Stimulated activated CD4-positive, alpha-beta T cell treated with anti-CD3 and anti-CD28 coated beads, Interleukin-15, amount 100 ng/mL, for 48 hours (primary cell): ENCODE measurements at places on chromosomes 3 and 15.

GRCh38 chr3:192675958-192676649, 51.2 kb downstream of the FGF12 start:
- DNase-seq: no peak

DNA sequence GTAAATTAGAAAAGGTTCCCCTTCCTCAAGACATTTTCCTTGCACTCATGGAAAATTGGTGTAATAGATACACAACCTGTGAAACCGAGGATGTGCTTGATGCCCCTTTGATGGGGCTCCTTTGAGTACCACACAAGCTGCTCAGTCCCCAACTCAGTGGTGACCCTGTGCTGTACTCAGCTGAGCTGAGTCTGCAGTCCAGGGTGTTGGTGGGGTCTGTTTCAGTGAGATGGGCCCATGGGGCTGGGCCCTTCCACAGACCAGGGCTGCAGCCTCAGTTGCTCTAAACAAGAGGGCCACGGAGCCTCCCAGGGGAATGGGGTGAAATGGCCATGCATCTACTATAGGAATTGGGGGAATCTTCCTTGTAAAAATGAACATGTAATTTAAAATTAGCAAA, 39.3 kb downstream of the KY start:
- DNase-seq: no peak

DNA sequence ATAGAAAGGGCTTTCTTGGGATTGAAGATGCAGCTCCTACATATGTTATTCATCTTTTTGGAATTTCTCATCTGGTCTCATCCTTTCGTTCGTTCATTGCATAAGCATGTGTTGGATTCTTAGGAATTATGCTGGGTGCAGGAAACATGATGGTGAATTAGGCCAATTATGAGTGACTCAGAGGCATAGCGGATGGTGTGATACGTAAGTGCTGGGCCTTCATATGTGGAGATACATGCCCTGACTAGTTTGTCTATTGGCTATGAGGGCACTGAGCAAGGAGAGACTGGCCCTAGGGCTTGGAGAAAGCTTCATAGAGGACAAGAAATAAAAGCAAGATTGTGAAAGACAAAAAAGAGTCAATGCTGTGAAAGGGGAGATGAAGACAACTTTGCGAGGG, 235.1 kb downstream of the MYRIP start:
- no peak for DNase-seq

DNA sequence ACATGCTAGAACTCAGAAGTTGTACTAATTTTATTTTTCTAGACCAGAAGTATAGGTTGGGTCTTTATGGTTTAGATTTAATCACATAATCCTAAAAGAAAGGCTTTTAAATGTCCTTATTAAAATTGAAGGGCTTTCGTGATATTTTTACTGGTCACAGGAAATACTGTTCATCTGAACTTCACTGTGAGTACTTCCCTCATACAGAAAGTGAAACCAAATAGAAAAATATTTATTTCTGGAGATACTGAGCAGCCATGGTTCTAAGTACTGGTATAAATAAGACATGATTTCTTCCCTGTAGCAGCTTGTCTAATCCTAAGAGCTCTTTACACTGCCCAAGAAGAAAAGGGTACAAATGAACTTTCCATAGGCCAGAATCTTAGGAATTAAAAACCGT, 2.0 kb downstream of the SNRK start:
- no peak for DNase-seq

- no peak for DNase-seq
Observed at GRCh38 chr3:188584958-188585689, 431.2 kb downstream of the LPP start.

DNA sequence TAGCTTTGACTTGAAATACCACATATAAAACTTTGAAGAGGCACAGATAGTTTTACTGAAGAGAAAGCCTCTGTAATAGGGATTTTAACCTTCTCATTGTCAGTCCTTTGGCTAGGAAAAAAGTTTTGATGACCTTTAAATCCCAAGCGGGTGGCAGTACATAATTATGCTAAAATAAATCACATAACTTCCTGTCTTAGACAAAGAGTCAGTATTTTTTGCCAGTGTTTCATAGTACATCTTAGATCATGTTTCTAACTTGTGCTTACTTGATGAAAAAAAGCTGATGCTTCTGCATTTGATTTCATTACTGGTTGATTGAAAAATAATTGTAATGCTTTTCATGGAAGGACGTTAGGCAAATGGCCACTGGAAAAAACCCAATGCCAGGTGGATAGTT, 5.8 kb downstream of the ST3GAL6 start:
- no peak for DNase-seq

GRCh38 chr15:67927501-67928168, 87.8 kb upstream of the RNU6-1 start:
- DNase-seq: no peak

GRCh38 chr3:28134792-28135375, 106.5 kb upstream of the CMC1 start:
- DNase-seq: no peak

DNA sequence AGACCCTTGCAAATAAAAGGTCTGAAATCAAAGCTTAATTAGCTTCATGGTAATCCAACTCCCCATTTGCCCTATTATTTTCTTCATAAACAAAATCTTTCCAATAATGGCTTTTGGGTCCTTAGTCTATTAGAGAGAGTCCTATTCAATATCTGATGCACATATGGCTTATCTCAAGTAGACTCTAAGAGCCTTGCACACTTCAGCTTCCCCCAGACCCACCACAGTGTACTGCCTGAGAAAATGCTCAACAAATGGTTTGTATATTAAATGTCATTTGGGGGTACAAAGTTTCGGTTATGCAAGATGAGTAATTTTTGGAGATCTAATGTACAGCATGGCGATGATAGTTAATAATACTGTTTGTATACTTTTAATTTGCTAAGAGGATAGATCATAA, 28.9 kb downstream of the FSTL1 start:
- DNase-seq: no peak

GRCh38 chr15:93070132-93070531, 18.9 kb downstream of the RGMA start:
- DNase-seq: no peak

DNA sequence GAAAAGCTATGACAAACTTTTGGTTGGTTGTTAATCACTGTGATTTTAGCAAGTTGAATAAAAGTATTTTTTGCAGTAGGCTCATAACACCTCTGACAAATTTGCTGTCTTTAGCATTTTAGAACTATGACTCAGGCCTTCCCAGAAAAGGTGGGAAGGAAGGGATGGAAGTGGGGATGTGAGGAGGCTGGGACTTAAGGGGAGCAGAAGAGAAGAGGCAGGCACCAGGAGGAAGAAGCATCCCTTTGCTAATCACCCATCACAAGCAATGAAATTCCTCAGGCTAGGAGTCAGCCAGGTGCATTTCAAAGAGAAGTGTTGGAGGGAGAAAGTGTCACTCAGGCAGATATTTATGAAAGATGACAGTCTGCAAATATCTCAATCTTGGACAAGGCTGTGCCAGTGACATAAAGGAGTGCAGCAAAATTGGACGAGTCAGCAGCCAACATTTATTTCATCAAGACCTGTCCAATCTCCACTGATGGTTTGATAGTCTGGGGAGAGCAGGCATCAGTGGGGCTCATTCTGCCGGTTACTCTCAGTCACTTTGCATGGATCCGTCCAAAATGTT, 337.3 kb upstream of the ARRDC4 start:
- no peak for DNase-seq

- DNase-seq: no peak
Observed at GRCh38 chr3:122787872-122788271, 5.8 kb downstream of the HSPBAP1 start.

GRCh38 chr3:113166719-113167492, 44.5 kb upstream of the BOC start:
- DNase-seq: no peak

DNA sequence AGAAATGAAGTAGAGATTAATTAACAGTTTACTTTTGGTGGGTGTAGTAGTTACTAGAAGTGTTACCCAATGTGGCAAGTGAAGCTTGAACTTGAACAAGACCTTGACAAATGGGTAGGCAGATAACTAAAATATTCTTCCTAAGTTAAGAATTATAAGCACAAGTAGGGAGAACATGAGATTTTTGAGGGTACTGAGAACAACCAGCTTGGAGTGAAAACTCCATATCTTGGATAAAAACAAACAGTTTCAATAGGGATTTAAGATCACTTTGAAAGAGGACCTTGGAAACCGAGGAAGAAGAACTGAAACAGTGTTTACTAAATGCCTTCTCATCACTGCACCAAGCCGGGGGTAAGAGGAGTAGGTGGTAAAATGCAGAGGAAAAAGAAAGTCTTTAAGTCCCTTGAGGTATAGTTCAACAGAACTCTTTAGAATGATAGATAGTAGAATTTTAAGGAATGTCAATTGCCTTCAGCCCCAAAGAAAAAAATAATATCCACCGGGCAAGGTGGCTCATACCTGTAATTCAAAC, 496.7 kb downstream of the NAALADL2 start:
- DNase-seq: no peak

- DNase-seq: no peak
Observed at GRCh38 chr3:8436661-8437287, 64.8 kb upstream of the LMCD1 start.

- no peak for DNase-seq
Observed at GRCh38 chr15:71160976-71161375, 45.7 kb downstream of the THSD4 start.

GRCh38 chr3:168139947-168140346, 44.2 kb upstream of the GOLIM4 start:
- DNase-seq: no peak

DNA sequence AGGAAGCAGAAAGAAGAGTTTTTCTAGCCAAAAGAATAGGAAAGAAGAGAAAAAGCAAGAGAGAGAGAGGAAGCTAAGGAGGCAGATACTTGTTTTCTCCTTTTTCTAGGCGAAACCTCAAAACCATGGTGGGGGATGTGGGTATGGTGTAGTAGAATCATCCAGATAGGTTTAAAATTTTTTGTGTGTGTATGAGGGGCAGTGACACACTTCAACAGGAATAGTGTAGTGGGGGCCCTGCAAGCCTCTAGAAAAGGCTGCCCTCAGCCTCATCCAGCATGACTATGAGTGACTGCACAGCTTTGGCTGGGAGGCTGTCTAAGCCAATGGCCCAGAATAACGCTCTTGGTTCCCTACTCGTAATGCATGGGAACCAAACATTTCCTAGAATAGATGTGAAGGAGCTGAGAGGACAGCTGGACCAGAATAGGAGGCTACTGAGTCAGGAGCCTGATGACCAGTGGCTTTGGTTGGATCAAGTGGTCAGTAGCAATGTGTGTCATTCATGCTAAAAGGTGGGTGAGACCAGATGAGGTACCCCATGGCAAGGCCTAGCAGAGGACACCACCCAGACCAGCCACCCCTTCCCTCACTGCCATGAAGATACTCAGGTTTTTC, 24.4 kb downstream of the MOBP start:
- no peak for DNase-seq
